ENCODE measurements at places on chromosomes 5 and 9.

DNA sequence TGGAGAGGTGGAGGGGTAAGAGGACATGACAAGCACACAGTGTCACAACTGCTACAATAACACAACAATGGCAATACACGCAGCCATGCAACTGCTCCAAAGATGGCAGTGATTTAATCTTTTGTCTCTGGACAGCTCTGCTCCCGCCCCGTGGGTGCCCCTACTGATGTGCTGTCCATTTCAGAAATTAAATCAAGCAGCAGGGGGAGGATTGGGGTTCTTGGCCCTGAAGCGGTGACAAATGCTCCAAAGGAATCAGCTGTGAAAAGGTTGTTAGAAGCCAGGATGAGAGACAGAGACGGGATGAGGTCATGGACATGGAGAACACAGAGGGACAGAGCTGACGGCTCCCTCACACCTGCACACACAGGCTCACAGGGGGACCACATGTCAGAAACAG lies 22.6 kb downstream of the CNTFR start:
- DNase-seq = no peak

- no peak for DNase-seq
Observed at GRCh38 chr5:137287569-137287968, 211.6 kb downstream of the SPOCK1 start.

DNA sequence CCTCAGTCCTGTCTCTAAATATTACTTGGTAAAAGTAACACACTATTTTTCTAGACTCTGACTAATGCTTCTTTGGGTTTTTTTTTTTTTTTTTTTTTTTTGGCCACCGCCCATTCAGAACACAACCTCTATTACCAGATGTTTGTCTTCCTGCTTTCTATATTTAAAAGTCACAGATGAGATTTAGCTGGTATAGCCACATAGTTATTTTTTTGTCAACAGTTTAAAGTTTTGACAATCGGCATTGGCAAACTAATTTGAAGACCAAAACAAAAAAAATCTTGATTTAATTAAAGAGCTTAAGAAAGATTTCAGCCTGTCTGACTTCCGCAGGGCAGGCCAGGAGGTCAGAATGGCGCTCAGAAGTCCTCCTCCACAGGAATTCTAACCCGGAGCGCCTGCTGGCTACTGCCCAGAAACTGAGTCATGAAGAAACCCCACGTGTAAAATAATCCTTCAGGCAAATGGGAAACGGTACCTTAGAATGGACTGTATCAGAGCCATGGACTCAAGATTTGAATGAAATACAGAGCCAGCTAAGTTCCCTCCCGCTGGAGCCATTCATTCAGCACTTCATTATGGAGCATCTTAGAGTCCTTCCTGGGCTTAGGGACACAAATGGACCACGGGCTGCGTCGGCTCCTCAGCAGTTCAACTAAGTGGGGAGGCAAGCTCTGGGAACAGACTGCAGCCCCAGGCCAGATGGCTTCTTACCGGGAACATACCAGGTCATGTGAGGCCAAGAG lies 55.6 kb downstream of the PTPDC1 start:
- DNase-seq = no peak

GRCh38 chr9:126992427-126992826 lies 77.8 kb downstream of the RALGPS1 start:
- no peak for DNase-seq

- no peak for DNase-seq
Observed at GRCh38 chr9:135000647-135001245, 83.0 kb upstream of the FCN1 start.

- no peak for DNase-seq
Observed at GRCh38 chr5:142184988-142185387, 76.4 kb downstream of the NDFIP1 start.

DNA sequence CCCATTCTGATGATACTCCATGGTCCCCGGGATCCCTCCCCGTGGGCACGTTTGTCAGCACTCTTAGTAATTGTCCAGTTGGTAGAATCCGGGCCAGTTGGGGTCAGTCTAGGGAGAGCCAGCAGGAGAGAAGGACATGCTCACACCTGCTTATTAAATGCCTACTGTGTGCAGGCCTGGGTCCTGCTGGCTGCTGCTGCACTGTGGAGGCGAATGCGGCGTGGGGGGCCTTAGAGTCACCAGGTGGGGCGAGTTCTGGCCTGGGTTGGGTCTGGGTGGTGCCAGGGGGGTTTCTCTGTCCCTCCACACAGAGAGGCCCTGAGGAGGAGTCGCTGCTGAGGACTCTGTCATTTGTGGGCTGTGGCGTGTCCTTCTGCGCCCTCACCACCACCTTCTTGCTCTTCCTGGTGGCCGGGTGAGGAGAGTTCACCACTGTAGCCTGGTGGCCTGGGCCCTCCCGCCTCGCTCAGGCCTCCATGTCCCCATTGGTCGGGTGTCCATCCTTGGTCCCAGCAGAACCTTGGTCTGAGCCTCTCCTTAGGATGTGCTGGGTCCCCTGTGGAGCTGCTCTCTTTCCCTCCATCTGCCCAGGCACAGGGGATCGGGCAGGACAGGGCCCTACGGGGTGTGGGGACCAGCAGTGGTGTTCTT lies 17.3 kb downstream of the ADGRD2 start:
- no peak for DNase-seq

GRCh38 chr5:2914022-2914661 lies 162.7 kb upstream of the IRX2 start:
- DNase-seq = no peak

DNA sequence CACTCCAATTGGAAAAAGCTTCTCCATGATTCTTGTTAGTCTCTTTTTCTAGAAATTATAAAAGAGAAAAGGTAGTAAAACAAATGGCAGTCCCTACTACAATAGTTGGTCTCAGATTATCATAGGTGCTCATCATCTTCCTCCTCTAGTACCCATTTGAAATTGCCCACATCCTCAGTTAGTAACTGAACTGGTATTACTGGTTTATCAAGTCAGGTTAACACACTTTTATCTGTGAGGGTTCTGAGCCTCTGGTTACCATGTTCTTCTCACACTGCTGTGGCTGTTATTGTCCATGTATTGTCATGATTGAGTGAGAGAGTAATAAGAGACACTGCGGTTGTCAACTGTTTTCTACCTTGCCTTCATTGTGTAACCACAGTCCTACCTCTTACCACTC lies 901.7 kb downstream of the TLE1 start:
- DNase-seq = no peak

GRCh38 chr5:6812800-6813731 lies 99.8 kb downstream of the TENT4A start:
- no peak for DNase-seq

DNA sequence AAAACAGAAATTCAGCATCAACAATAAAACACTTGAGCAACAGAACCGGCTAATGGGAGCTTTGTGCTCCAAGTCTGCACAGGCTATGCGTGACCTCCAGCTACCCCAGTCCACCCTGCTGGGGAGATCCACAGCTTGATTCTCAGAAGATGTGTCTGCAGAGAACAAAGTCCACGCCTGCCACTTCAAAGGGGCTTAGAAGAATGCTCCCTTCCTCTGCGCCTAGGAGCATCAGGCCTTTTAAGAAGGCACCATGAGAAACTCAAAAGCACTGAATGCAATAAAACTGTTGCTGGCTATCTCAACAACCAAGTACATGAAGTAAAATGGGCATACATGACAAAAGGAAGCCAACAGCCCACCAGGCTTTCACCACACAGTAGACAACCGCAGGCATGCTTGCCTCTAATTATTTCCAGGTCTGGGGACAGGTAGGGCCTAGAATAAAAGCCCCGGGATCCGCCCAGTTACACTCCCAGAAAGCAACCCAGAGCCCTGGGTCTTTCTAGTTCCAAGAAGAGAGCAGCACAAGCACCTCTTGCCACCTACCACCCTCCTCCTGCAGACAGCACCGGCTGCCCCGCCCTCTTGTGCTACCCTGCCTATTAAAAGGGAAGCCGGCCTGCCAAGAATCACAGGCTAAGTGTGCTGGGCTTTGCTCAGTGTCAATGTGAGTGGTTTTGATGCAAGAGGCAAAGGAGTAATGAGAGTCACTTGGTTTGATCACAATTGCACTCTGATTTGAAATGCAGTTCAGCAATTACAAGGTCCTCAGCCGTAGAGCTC lies 123.2 kb downstream of the SPOCK1 start:
- DNase-seq = no peak

GRCh38 chr9:114680259-114681001 lies 1.6 kb downstream of the TEX48 start:
- DNase-seq = peak; percentile 20

DNA sequence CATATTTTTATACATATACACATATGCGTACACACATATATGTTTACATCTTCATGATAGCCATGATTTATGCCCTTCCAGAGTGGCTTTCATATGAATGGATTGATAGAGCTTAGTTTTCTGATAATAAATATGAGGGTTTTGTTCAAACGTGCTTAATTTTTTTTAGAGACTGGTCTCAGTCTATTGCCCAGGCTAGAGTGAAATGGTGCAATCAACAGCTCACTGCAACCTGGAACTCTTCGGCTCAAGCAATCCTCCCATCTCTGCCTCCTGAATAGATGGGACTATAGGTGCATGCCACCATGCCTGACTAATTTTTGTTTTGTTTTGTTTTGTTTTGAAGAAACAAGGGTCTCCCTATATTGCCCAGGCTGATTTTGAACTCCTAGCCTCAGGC lies 48.6 kb upstream of the ZSWIM6 start:
- DNase-seq = no peak

- DNase-seq = no peak
Observed at GRCh38 chr9:17246770-17247169, 111.9 kb downstream of the CNTLN start.

GRCh38 chr9:133225171-133226011 lies 16.3 kb upstream of the OBP2B start:
- no peak for DNase-seq

DNA sequence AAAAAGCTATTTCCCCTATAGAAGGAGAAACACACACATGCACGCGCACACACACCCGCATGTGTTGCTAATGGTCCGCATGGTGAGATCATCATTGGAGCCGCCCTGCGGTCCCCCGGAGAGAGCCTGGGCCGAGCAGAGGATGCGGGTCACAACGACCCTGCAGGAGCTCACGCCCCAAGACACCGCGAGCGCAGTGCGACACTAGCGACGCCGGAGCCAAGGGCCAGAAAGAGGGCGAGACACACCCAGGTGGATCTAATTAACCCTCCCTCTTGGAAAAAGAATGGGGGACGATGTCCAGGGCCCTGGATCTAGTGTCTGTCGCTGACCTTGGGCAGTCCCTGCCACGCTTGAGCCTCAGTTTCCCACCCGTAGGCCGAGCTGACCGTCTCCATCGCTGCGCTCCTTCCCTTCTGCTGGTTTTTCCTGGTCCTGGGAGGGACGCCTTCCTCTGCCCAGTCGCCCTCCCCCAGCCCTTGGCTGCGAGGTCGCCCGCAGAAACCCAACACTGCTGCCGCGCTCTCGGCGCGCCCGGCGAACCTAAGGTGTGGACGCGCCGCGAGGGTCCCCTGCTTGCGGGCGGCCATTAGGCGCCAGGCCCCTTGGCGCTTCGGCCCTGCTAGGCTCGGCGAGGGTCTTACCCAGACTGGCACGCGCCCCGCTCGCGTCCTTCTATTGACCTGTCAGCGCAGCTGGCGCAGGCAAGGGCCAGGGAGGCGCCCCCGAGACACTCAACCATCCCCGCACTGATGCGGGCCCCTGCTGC lies 47.5 kb upstream of the RNF20 start:
- DNase-seq = no peak

DNA sequence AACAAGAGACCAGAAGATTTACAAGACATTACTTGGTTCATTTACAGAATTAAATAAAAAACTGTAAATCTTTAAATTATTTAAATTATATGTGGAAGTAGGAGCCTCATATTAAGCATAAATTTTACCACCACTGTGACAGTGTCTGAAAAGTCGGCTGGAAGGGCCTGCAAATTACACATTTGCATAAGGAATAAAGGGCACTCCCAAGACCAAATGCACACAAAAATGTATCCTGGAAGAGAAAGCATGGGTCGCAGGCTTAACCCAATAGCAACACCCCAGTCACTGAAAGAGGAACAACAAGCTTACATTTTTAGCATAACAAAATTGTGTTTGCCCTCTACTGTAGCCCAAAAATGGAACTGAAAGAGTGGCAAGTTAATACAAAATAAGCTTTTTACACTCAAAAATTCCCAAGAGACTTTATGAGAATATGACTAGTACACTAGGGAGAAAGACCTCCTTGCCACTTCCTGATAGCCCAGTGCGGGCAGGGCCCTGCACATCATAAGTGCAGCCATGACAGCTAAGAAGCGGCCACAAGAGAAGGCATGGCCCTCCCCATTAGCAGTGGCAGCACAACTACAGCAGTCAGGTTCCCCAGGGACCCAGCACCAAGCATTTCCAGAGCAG lies 482.0 kb downstream of the DTWD2 start:
- DNase-seq = no peak

DNA sequence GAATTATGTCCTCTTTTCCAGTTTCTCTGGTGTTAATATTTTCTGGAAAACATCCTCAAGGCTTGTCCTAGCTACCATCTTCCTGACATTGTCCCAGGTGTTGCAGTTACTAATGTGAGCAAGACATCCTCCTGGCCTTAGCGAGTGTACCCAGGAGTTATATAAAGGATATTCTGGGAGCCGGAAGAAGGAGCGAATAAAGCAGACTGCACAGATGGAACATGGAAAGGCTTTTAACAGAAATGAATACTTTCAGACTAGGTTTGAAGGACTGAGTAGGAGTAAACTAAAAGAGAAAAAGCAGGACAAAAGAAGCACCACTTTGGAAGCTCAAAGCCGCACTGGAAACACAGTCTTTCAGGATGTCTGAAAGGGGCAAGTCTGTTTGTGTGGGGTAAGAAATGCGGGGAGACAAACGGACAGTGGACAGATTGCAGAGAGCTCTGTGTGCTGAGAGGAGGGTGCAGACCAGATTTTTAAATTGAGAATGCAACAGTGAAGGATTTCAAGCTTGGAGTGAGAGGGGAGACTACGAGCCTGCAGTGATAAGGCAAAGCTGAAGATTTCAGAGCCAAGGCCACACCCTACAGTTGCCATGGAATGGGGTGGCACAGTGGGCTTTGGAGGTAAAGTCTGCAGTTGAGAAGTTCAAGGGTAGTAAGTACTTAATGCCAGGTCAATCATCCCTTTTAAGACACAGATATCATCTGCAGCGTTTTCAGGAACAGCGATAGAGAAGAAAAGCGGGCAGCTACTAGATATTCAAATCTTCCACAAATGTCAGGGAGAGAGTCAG lies 94.1 kb upstream of the TAF11L2 start:
- no peak for DNase-seq

- no peak for DNase-seq
Observed at GRCh38 chr5:161001604-161002003, 149.6 kb upstream of the ATP10B start.
